ENCODE measurements at places on chromosomes 16 and 17.

DNA sequence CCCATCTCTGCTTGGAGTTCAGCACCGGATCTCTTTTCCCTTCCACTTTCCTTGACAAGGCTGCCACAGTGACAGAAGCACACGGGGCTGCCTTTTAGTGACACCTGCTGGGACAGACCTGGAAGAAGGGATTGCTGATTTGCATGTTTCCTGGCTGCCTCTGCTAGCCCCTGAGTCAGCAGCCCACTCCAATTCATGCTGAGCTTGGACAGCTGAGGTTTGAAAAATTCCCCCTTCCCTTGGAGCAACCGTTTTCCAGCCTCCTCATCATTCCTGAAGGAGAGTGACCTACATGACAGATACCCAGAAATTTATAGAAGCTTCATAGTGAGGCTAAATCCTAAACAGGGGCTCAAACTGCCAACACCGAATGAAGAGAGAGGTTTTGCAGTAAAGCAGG is 18.8 kb upstream of the RBL2 start:
- no peak for DNase-seq

GRCh38 chr16:19290860-19291259 is 5.3 kb downstream of the CLEC19A start:
- no peak for DNase-seq

DNA sequence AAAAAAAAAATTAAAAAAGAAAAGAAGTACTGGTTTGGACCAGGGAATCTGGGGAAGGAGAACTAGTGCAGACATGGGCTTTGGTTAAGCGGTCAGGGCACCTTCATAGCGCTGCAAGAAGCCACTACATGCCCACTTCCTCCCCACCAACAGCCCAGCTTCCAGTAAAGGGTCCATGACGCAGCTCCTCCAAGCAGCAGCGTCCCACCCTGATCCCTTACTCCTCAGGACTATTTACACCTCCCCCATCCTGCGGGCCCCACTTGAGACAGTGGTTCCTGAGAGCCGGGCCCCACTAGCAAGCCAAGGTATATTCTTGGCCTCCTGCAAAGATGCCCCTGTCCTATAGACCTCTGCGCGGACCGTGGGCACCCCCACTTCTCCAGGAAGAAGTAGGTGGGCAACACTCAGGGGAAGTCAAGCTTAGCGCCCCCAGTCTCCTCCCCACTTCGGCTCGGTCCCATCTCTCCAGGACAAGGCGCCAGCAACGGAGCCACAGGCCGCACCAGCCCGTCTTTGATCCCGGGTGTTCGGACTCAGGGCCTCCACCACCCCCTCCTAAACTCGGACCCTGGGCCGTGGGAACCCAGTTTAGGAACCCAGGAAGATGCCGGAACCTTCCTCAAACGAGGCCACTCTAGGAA is 913 bp upstream of the PRR14 start:
- no peak for DNase-seq

DNA sequence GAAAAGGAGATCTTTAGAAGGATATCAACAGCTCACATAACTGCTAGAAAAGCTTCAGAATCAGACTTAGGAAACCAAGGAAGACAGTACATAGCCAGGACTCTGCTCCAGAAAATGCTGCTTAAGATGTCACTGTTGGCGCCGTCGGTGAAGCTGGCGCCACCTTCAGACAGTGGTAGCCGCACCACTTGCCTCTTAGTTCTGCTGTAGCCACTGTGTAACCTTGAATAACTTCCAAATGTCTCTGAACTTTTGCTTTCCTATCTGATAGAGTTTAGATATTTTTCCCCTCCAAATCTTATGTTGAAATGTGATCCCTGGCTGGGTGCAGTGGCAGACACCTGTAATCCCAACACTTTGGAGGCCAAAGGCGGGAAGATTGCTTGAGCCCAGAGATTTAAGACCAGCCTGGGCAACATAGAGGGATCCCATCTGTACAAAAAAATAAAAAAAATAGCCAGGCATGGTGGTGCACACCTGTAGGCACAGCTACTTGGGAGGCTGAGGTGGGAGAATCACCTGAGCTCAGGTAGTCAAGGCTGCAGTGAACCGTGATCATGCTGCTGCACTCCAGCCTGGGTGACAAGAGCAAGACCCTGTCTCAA is 6.3 kb upstream of the USP31 start:
- no peak for DNase-seq

- DNase-seq = peak; percentile 6
Measured at GRCh38 chr16:25126820-25127232, 15.3 kb downstream of the LCMT1 start.

DNA sequence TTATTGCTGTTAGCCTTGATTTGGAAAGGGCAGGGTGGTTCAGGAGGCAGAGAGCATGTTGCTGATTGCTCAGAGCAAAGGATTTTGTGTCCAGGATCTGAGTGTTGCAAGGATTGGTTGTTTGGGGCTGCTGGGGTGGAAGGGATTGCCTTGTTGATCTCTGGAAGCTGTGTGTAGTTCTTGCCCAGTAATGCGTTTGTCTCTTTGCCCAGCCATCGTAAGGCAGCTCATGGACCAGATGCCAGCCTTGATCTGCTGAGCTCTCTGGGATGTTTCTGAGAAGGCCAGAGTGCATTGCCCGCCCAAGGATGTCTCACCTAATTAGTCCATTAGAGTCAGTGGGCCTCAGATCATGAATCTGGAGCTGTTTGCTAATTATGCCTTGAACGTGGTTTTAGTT is 33.6 kb downstream of the NKD1 start:
- DNase-seq = no peak

GRCh38 chr16:69917739-69918138 is 33.4 kb upstream of the CLEC18A start:
- DNase-seq = peak; percentile 54

DNA sequence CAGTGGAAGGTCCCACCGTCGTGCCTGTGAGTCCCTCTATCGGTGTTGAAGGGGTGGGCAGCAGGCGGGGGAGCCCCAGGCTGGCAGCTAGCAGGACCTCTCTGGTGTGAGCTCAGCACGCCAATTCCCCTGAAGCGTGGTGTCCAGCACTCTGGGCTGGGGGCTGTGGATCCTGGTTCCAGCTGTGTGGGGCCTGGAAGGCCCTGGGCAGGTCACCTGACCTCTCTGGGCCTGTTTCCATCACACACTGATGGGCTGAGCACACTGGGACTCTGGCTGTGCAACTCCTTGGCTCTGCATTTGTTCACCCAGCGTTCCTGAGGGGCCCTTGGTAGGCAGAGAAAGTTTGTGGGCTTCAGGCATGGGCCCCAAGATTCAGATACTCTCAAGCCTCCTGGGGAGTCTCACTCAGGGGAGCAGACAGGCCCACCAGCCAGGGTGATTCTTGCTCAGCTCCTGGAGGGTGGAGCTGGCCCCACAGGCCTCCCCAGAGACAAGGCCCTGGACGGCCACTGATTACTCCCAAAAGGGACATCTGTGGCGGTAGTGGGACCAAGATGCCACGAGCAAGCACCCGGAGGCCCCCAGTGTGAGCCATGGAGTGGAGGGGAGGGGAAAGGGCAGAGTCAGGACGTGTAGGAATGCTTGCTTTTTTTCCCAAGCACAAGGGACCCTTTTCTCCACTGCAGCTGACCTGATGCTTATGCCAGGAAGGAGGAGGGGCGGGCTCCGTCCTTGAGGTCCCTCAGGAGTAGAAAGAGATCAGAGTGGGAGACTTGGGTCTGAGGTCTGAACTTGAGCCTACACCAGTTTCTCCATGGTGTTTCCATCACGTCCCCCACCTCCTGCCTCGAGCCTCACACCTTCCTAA is 8.5 kb downstream of the SCGB1C2 start:
- peak; percentile 6 for DNase-seq

DNA sequence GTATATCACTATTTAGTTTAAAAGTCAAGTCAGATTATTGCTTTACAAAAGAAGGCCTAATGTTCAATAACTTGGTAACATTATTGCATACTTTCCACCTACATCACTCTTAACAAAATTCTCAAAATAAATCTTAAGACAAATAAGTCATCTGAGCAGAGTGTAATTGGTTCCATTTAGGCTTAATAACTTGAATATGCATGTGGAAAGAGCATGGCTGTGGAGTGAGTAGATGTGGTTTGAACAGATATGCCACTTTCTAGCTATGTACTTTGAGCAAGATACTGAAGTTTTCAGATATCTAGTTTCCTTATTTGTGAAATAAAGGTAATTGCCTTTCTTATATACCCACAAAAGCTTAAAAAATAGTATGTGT is 6.7 kb upstream of the EVI2A start:
- DNase-seq = no peak

DNA sequence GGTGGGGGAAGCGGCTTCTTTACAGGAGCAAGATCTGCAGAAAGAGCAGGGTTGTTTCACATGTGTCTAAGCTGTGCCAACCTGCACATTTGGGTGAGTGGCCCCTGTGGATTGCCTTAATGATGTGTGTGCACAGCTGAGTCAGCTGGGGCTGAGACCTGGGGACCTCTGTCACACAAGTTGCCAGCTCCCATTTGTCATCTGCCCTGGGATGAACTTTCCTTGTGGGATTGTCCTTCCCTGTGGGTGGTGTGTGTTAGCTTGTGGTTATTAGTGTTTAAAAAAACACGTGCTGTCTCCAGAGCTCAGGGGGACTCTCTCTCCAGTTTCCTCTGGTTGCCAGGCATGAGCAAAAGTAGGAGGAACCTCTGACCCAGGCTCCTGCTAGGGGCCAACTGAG is 400.5 kb upstream of the CCL2 start:
- DNase-seq = no peak

GRCh38 chr17:13734880-13735279 is 133.2 kb upstream of the HS3ST3A1 start:
- DNase-seq = no peak

- DNase-seq = no peak
Measured at GRCh38 chr17:64424324-64424849, 24.5 kb upstream of the MILR1 start.

GRCh38 chr16:70526403-70526802 is 2.8 kb downstream of the SF3B3 start:
- no peak for DNase-seq

DNA sequence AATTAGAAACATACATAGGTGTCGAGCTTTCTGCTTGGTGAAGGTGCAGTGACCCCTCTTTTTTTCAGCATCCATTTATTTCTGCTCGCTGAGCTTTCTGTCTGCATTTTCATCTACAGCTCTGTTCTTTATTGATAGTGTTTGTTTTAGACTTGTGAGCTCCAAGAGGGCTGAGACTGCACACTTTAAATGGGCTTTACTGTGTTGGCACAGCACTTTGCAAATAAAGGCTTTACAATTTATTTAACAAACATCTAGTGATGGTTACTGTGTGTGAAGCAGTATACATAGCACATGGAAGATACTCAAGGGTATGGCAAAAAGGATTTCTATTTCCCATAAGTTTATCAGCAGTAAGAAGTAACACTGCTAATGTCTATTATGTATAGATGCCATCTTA is 563.7 kb upstream of the HSBP1 start:
- no peak for DNase-seq

DNA sequence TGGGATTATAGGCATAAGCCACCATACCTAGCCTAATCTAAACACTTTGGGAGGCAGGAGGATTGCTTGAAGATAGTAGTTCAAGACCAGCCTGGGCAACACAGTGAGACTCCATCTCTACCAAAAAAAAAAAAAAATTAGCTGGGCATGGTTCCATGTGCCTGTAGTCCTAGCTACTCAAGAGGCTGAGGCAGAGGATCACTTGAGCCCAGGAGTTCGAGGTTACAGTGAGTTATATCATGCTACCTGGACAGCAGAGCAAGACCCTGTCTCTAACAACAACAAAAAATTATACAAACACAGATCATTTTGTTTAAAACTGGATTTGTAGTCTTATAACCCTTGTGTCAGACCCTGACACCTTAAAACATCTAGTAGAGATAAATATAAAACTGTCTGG is 7.7 kb upstream of the C16orf54 start:
- DNase-seq = no peak

- DNase-seq = no peak
Measured at GRCh38 chr17:27469256-27469655, 13.0 kb downstream of the KSR1 start.

GRCh38 chr17:17877529-17878358 is 41.0 kb upstream of the SREBF1 start:
- no peak for DNase-seq

GRCh38 chr16:2927010-2927646 is 15.4 kb downstream of the FLYWCH1 start:
- peak; percentile 90 for DNase-seq

DNA sequence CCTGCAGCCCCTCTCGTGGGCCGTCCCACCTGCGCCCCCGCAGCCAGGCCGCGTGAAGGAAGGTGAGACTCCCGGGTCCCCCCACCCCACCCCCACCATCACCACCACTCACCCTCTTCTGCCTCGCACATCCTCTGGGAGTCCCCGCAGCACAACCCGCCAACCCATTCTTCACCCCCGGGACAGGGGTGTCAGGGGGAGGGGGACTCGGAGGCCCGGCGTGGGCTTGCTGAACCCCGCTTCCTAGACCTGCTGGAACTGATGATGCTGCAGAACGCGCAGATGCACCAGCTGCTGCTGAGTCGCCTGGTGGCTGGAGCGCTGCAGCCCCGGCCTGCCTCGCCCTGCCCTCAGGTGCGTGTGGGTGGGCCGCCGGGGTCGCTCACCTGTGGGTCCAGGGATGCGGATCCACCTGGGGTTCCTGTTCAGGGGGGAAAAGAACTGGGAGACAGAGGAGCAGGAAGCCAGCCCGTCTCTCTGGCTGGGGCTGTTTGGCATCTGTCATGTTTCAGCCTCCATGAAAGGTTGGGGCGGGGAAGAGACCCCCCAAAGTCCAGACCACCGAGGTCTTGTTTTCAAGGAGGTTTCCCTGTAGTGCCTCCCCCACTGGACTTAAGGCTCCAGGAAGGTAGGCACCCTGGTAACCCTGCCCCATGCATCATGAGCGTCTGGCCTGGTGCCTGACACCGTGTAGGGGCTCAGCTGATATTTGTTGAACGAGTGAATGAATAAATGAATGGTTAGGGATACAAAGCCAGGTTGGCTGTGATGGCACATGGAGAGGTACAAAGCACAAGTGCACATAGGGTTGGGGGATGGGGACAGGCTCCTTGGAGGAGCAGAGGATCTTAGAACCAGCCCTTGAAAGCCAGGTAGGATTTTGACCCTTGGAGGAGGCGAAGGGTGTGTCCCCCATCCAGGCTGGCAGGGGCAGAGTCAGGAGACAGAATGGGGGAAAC is 849 bp downstream of the PRR29 start:
- DNase-seq = no peak

DNA sequence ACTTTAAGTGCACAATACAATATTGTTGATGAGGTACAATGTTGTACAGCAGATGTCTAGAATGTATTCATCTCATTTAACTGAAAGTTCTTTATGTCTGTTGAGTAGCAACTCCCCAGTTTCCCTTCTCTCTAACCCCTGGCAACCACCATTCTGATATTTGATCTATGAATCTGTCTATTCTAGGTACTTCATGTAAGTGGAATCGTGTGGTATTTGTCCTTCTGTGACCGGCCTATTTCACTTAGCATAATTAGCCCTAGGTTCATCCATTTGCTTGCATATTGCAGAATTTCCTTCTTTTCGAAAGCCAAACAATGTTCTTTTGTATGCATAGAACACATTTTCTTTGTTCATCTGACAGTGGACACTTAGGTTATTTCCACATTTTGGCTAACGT is 10.8 kb downstream of the RGS9 start:
- no peak for DNase-seq

All from HAP-1 (cell line).